ENCODE measurements at places on chromosomes 5 and 9. TPM values are rescaled to one million over a fixed set of nuclear protein-coding genes. Genes with fewer than 3 reads are reported as not detected.
A peak's percentile ranks its signal among the peaks of the same experiment; 100 is the strongest.

- DNase-seq = no peak
Observed at GRCh38 chr5:158614951-158615350, 484.8 kb downstream of the EBF1 start.

DNA sequence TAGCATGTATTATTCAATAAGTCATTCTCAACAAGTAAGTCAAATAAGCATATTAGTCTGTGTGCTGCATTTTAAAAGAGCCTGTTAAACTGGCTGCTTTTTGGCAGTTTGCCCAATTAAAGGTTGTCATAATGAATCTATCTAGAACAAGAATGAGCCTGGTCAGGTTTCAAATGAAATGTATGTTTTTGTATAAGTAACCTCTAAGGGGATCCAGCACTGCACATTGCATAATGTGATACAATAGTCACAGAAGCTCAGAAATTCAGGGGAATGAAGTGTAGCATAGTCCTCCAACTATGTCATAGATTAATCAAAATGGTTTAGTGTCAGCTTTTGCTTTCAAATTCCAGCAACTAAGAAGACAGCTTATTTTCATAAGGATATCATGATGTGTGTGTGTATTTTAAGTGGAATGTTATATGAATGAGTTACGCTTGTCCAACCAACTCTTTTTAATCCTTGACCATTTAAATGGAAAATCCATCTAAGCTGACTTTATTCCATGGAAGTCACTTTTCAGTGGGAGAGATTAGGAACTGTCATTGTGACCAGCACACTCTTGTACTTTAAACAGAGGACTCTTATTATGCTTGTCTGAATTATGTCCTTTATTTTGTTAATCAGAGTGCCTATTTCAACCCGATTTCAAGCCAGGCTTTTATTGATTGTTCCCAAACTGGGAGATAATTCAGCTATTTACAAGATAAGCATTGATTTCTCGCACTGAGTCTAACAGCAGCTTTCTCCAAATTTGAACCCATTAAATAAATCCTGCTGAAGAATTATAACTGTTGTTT, 283.9 kb upstream of the ADAMTSL1 start:
- no peak for DNase-seq

DNA sequence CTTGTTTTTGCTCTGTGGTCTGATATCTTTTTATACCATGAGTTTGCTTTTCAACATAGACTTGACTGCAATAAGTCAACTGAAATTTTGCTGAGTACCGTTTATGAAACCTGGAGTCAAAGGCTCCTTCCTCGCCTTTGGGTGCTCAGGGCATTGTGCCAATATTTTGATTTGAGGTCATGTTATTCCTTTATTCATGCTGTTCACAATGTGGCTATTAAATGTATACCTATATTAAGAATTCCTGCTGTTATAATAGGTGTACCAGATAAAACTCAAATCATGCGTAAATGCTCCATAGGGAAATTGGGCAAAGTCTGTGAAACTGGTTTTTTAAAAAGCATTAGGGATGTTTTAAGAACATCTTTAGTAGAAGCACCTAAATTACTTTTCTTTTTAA, 334.0 kb upstream of the NUDT12 start:
- DNase-seq = no peak

DNA sequence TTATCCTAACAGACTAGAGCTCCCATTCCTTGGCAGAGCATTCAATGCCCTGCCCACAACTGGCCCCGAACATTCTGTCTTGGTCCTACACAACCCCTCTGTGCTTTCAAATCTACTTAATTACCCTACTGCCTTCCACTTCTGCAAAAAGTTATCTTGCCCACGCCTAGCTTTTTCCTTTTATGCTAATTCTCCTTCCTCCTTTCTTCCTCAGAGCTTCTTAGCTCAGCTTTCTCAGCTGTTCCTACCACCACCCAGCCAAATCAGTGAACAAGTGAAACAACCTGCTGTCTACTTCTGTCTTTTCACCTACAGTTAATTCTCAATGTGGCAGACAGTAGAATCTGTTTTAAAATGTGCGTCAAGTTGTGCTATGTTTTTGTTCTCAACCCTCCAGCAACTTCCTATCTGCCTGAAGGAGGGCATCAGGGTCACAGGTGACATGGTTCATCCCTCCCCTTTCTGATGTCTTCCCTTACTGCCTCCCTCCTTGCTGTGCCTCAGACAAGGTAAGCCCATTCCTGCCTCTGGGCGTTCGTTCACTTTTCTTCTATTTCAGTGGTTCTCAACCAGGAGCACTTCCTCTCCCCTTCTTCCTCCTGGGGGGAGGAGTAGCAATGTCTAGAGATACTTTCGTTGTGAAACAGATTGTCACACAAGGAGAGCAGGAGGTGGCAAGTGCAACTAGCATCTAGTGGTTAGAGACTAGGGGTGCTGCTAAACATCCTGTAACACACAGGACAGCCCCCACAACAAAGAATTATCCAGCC, 1.3 kb upstream of the REEP5 start:
- DNase-seq = no peak

DNA sequence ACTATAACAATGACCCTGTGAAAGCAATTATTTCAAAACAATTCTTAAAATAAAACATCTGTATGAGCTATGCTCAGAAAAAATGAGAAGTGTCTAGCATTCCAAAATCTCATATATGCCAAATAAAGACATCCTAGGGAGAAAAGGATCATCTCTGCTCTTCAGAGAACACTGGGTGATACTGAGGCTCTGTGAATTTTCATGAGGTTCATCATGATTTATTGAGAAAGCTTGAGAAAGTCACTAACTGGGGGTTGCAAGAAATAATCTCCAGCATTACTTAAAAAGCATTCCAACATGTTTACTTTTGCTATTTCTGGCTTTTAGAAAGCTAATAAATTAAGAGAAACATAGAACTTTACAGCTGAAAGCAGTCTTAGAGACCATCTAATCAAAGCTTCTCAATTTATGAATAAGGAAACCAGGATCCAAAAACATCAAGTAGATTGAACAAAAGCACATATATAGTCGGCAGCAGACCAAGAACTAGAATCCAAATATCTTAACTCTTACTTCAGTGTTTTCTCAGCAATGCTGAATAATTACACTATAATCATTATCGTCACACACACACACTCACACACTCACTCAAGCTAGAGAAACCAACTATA, 372.8 kb downstream of the NR2F1-AS1 start:
- DNase-seq = no peak

GRCh38 chr5:65651144-65651543, 26.3 kb downstream of the SHLD3 start:
- no peak for DNase-seq

DNA sequence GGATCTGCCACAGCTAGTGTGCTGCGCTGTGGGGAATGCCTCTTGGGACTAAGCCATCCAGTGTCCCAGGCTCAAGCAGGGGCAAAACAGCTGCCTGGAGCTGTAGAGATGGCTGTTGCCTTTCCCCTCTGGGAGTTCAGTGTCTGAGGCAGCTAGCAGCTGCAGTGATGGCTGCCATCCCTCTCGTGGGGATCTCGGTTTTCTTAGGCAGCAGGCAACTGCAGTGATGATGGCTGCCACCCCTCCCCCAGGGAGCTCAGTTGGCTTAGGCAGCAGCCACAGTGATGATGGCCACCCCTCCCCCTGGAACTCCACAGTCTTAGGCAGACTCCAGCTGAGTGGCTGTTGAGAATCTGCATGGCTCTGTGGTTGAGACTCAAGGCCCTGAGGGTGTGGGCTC, 1389.2 kb upstream of the NUDT12 start:
- DNase-seq = peak; percentile 4

Gene ITGA2
- total RNA-seq = 23.4 TPM

Gene LRRC19
- not detected for total RNA-seq

Gene GLRA1
- total RNA-seq = not detected

Gene TPD52L3
- not detected for total RNA-seq

Gene DPYSL3
- total RNA-seq = 65.2 TPM

- DNase-seq = no peak
Observed at GRCh38 chr5:142807372-142807911, 37.3 kb downstream of the ARHGAP26 start.

Gene SAXO1
- total RNA-seq = under 0.01 TPM

Data from H4 (cell line).